ENCODE measurements at places on chromosomes 3 and 15. TPM values are rescaled to one million over a fixed set of nuclear protein-coding genes. Genes with fewer than 3 reads are reported as not detected.
A peak's percentile ranks its signal among the peaks of the same experiment; 100 is the strongest.

DNA sequence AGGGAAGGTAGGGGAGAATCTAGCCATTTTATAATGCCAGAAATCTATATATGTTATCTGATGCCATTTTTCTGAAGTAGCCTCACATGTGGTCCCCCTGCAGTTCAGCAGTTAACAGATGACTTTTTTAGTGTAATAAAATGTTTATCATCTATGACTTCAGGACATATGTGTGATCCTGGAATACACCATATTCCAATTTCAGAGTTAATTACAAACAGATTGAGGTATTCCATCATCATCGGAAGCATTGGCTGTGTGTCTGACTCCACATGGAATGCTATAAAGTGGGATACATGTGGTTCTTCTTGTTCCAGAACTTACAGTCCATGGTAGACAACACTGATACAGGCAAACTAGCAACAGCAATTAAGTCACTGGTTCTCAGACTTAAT, 45.9 kb upstream of the LIMD1 start:
- DNase-seq: no peak

- DNase-seq: no peak
Observed at GRCh38 chr15:25527118-25527517, 88.3 kb upstream of the UBE3A start.

DNA sequence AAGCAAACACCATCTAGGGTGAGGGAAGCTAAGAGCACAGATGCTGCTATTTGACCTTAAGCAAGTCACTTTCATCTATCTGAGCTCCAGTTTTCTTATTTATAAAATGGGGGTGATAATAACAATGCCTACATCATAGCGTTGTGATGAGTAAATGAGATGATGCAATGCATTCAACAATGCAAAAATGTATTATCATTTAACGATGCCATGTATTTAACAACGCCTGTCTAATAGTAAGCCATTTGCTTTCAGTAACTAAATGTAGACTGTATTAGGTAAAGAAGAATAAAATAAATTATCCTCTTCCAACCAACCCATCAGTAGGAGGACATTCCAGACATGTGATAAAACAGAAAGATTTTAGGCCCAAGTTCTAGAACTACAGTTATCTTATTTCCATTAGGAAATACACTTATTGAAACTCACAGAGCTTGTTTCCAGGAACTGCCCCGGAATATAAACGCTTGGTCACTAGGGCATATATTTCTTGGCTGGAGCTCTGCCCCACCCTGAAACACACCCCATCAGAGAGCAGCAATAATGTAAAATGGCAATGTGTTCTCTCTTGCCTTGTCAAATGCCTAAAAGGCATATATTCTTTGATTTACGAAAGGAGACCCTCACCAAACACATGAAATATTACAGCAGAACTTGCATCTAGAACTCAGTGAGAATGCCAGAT, 128.3 kb downstream of the LIPC start:
- no peak for DNase-seq

DNA sequence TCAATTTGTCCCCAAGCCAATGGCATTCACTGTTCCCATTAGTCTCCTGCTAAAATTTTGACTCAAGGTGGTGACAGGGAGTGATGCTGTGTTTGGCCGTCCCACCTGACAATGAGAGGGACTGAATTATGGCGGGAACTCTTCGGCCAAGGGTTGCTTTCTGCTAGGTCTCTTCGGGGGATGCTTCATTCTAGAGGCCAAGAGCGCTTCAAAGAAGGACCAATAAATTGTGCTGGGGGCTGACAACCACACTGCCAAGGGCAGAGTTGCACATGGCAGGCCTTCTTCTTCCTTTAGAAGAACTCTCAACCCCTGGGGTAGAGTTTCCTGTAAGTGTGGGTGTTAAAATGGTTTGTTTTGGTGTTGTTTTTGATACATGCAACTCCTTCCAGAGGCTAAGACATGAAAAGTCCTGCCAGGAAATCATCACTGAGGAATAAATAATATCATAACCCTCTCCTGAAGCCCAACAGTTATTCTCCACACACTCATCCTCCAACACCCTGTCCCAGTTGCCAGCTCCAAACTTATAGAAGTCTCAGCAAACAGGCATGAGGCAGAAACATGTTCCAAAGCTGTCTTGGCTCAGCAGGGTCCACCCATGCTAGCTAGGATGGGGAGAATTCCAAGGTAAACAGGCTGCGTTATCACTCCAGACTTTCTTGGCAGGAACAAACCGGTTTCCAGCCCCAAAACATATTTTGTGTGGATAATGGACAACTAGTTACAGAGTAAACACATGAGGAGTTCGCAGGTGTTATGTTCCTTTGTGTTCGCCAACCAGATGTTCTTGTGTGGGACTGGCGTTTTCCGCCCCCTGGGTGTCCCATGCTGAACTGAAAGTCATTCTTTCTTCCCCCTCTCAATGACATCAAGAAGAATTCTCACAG, 396.7 kb upstream of the RGMA start:
- no peak for DNase-seq

GRCh38 chr3:45593708-45594601, 596 bp upstream of the LIMD1 start:
- DNase-seq: peak; percentile 97

DNA sequence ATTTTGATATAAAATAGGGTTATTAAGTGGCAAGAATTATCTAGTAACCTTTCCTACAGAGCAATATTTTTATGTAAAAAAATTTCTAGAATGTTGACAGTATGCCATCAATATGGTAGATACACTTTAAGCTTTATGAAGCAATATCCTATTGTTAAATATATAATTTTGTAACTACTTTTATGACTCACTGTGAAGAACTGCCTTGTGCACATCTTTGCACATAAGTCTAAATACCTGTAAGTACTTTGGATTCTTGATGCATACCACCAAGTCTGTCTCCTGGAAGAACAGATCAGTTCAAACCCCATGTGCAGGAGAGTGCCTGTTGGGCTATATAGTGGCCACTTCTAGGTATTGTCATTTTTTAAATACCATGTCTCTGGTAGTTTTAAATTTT, 205.7 kb upstream of the EIF1B start:
- DNase-seq: no peak

The CLDN18 gene
- total RNA-seq: not detected

GRCh38 chr3:183513046-183513706, 42.3 kb downstream of the KLHL6 start:
- DNase-seq: no peak

The MORC1 gene
- total RNA-seq: not detected

- DNase-seq: no peak
Observed at GRCh38 chr3:3783210-3783609, 16.0 kb upstream of the LRRN1 start.

The TRPC1 gene
- total RNA-seq: 19.9 TPM

The USP4 gene
- total RNA-seq: 20.3 TPM

The EFHB gene
- total RNA-seq: 0.29 TPM

The SMCO1 gene
- total RNA-seq: not detected
